ENCODE measurements at places on chromosomes 1 and 21.

GRCh38 chr1:230016159-230016558 lies 50.9 kb upstream of the GALNT2 start:
- DNase-seq: no peak
- H3K4me1 ChIP-seq: no peaks in the 10 kb centered on the region
- H3K27me3 ChIP-seq: peaks cover 15% of the 10 kb centered on the region
- no peak overlapping the region for H3K27ac ChIP-seq
- H3K4me3 ChIP-seq: no peak overlapping the region

DNA sequence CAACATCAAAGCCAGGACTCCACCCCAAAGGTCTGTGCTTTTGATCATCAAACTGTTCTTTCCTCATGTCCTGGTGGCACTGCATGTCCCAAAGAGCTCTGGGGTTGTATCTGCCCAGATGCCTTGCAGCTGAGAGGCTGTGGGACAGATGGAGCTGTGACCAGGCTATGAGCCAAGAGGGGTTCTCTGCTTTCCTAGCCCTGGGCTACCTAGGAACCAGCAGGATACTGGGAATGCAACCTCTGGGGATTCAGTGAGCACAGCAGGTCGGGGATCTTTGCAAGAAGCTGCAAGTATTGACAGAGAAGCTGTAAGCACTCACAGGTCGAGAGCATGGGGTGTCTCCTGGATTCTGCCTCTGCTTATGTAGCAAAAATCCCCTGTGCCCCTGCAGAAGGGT lies 186.6 kb downstream of the GRIK3 start:
- H3K27me3 ChIP-seq: peaks cover 3% of the 10 kb centered on the region
- H3K27ac ChIP-seq: no peak overlapping the region
- H3K4me3 ChIP-seq: no peak overlapping the region
- DNase-seq: no peak
- H3K4me1 ChIP-seq: no peaks in the 10 kb centered on the region
- H3K36me3 ChIP-seq: no peaks in the 10 kb centered on the region

DNA sequence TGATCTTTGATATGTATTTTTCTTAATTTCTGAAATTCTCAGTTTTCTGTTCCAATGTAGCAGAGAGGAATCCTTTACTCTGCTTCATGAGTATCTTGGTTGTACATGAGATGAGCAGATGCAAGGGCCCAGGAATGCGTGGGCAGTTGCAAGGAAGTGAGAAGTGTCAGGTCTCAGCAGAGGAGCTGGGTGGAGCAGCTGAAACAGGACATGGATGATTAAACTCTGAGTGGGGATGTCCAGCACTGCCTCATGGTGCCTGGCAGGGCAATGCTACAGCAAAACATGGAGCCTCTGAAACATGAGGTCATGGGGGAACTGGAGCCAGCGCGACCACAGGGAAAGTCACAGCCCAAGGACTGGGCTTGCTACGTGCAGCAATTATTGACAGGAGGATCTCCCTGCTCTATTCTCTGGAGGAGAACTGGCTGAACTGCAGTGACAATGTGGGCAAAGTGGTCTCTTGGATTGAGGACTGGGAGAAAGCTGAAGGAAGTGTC lies 48.4 kb downstream of the COLGALT2 start:
- H3K27ac ChIP-seq: no peak overlapping the region
- no peaks in the 10 kb centered on the region for H3K36me3 ChIP-seq

- no peaks in the 10 kb centered on the region for H3K36me3 ChIP-seq
- H3K4me1 ChIP-seq: peaks cover 11% of the 10 kb centered on the region
- no peak overlapping the region for H3K27ac ChIP-seq
- no peak overlapping the region for H3K4me3 ChIP-seq
Observed at GRCh38 chr21:45365186-45365607, 39.8 kb upstream of the COL18A1 start.

GRCh38 chr1:207051191-207051943 lies at the start of gene YOD1:
Gene YOD1, minus strand, starts transcription at chr1:207051208. Its CDS starts 178 bp downstream, at chr1:207051030.
- peaks cover 45% of the 10 kb centered on the region for H3K4me1 ChIP-seq
- DNase-seq: no peak
- peak within 1 kb of the TSS; percentile 96 for H3K27ac ChIP-seq
- peaks cover 7% of the 10 kb centered on the region for H3K27me3 ChIP-seq
- H3K4me3 ChIP-seq: peak within 1 kb of the TSS; percentile 97
- H3K36me3 ChIP-seq: peaks cover 34% of the 10 kb centered on the region

GRCh38 chr21:42337830-42338728 lies 12.7 kb downstream of the TFF2 start:
- H3K36me3 ChIP-seq: no peaks in the 10 kb centered on the region
- DNase-seq: peak; percentile 65
- H3K4me1 ChIP-seq: peaks cover 15% of the 10 kb centered on the region
- H3K27me3 ChIP-seq: peaks cover 15% of the 10 kb centered on the region
- H3K27ac ChIP-seq: no peak overlapping the region

All from activated T-helper 2 cell treated with anti-CD3 and anti-CD28 coated beads, Interferon-gamma antibody, Interleukin-2, Interleukin-4, amounts not matched to agents 10 μg/mL and 5 μg/mL and 100 μg/mL, durations not matched to agents 14 hours and 24 hours and 36 hours (primary cell).